ENCODE measurements at places on chromosomes 5 and 9. TPM values are rescaled to one million over a fixed set of nuclear protein-coding genes. Genes with fewer than 3 reads are reported as not detected.

DNA sequence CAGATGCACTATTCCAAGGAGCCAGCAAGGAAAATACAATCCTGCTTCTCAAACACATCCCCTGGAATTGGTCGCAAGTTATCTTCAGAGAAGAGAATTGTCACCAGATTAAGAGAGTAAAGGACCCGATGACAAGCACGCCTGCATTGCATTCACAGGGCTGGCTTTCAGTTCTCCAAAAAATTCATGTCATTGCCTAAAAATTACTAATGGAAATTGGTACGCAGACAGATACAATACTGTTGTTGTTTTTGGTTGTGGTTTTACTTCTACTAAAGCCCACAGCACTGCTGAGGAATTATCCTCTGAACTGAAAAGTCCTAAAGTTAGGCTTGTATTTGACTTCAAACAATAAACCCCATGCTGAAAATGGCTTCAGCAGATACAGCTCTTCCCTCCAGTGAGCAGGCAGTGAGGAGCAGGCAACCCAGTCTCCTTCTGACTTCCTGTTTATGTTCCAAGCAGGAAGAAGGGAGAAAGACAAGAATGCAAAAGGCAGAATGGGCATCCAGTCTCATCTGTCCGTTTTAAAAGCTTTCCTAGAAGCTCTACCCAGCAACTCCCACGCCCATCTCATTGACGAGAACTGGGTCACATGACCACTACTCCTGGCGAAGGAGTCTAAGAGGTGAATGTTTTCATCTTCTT lies 80.6 kb upstream of the ZNF366 start:
- H3K36me3 ChIP-seq, result no peaks in the 10 kb centered on the region
- peaks cover 10% of the 10 kb centered on the region for H3K4me1 ChIP-seq
- DNase-seq, result no peak
- H3K27me3 ChIP-seq, result no peaks in the 10 kb centered on the region
- H3K4me3 ChIP-seq, result no peak overlapping the region
- no peak overlapping the region for H3K27ac ChIP-seq

- H3K36me3 ChIP-seq, result no peaks in the 10 kb centered on the region
- H3K4me1 ChIP-seq, result no peaks in the 10 kb centered on the region
- no peak overlapping the region for H3K4me3 ChIP-seq
Measured at GRCh38 chr5:144085381-144085780, 85.1 kb downstream of the YIPF5 start.

DNA sequence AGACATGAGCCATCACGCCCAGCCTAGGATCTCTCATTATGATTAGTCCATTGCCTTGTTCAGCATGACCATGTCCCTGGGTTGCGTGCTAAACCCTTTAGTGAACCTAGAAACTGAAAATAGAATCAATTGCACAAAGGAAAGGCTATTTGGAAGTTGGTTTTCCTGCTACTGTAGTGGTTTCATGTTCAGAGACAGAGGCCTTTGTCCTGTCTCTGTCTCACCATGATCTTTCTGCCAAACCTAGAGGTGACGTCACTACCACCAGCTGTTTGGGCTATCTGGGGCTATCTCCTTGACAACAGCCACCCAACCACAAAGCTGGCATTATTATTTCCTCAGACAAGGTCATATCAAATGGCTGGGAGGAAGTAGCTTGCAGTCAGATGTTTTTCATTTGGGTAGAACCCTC lies 4.0 kb upstream of the CDK5RAP2 start:
- DNase-seq, result peak; percentile 65
- peaks cover 14% of the 10 kb centered on the region for H3K4me1 ChIP-seq
- H3K36me3 ChIP-seq, result no peaks in the 10 kb centered on the region

- no peak for DNase-seq
- H3K4me3 ChIP-seq, result no peak overlapping the region
- no peak overlapping the region for H3K27ac ChIP-seq
- H3K36me3 ChIP-seq, result no peaks in the 10 kb centered on the region
- no peaks in the 10 kb centered on the region for H3K27me3 ChIP-seq
Measured at GRCh38 chr9:22622815-22623214, 176.2 kb downstream of the DMRTA1 start.

DNA sequence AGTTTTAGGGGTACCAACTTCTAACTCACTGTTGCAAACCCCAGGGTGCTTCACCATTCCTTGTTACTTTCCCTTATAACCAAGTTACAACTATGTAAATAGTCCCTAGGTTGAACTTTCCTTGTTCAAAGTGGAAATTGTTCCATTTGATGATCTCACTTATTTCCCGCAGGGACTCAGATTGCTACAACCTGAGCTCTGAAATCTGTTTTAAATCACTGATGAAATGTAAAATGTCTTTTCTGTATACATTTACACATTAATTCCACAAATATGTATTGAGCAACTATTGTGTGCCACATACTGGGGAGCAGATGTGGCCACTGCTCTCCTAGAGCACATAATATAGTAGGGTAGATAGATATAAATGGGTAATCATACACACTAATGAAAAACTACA lies 69.1 kb upstream of the TARS1 start:
- no peaks in the 10 kb centered on the region for H3K27me3 ChIP-seq
- H3K4me3 ChIP-seq, result no peak overlapping the region
- no peak for DNase-seq

Gene TMEM8B
- 7.6 TPM for total RNA-seq

Gene SLC34A1
- 0.10 TPM for total RNA-seq

Gene LCN2
- not detected for total RNA-seq

Gene CACNA1B
- total RNA-seq, result not detected

Data from GM12878 (cell line).